ENCODE measurements at places on chromosomes 2 and 18. TPM values are rescaled to one million over a fixed set of nuclear protein-coding genes. Genes with fewer than 3 reads are reported as not detected.

Gene CREG2
- 0.83 TPM for total RNA-seq

Gene UPP2
- not detected for total RNA-seq

Gene LYPD6B
- total RNA-seq: not detected

Gene CD8A
- not detected for total RNA-seq

Gene ACVR1C
- total RNA-seq: 0.50 TPM

Gene PRSS56
- not detected for total RNA-seq

Gene SYT4
- total RNA-seq: not detected

Gene PPP1CB
- total RNA-seq: 296 TPM

Gene LONRF2
- total RNA-seq: under 0.01 TPM

Gene IL1RN
- 0.17 TPM for total RNA-seq

Gene COMMD1
- 50.3 TPM for total RNA-seq

Gene FBLN7
- total RNA-seq: 0.29 TPM

Gene TACR1
- total RNA-seq: not detected

Gene SPP2
- not detected for total RNA-seq

Gene LCT
- under 0.01 TPM for total RNA-seq

Gene PPM1G
- 52.3 TPM for total RNA-seq

Gene CCBE1
- total RNA-seq: 69.4 TPM

Gene LIMS3
- 2.3 TPM for total RNA-seq

Gene SCN1A
- 0.33 TPM for total RNA-seq

Gene GPC1
- 371 TPM for total RNA-seq

Gene DPYSL5
- total RNA-seq: not detected

Gene MFSD2B
- total RNA-seq: not detected

Gene SCTR
- not detected for total RNA-seq

Gene ZNG1B
- total RNA-seq: 33.0 TPM

Gene MSGN1
- not detected for total RNA-seq

Gene APCDD1
- total RNA-seq: 4.5 TPM
